Left cardiac atrium (tissue), 4 donors: ENCODE measurements at places on chromosomes 1 and 21. TPM values are rescaled to one million over a fixed set of nuclear protein-coding genes. Genes with fewer than 3 reads are reported as not detected.

GRCh38 chr1:39609618-39610331 is 29.7 kb downstream of the HEYL start:
- DNase-seq = peak; percentile 81

- DNase-seq = no peak
Measured at GRCh38 chr1:24857507-24858133, 72.5 kb downstream of the RUNX3 start.

GRCh38 chr1:33348676-33349080 is 27.8 kb upstream of the A3GALT2 start:
- DNase-seq = no peak

DNA sequence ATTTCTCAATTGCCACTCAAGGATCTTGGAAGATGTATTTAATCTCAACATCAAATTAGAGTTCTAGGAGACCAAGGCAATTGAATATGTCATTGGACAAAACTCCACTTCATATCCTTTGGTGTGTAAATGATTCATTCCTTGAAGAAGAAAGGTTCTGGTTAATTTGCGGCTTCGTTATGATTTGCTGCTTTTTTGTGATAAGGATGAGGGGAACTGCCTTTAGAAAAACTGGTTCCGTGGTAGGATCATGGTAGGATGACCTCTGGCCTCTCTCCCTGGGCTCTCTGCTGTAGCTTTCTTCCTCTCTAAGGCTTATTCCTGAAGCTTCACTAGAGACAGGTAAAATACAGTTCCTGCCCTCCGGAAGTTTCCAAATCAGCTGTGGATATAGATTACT is 51.5 kb upstream of the ERRFI1 start:
- no peak for DNase-seq

DNA sequence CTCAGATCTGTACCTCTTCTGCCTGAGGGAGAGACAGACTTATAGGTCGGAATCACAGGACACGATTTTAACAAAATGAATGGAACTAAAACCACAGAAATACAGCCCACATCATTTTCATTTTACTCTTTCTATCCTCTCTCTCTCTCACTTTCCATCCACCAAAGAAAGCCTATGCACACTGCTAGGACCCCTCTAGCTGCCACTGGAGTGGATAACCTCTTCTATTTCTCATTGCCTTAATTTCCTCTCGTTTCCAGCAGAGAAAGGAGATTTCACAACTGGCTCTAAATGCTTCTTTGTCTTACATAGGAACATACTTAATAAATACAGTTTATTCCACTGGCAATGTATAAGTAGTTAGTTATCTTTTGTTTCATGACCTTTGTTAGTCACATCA is 867.8 kb upstream of the ADGRL4 start:
- DNase-seq = no peak

Gene POLR3C
- total RNA-seq = 17.0 TPM

GRCh38 chr1:223242971-223243370 is 99.9 kb upstream of the TLR5 start:
- DNase-seq = no peak

Gene FCAMR
- not detected for total RNA-seq

Gene CSF3R
- total RNA-seq = 8.3 TPM

DNA sequence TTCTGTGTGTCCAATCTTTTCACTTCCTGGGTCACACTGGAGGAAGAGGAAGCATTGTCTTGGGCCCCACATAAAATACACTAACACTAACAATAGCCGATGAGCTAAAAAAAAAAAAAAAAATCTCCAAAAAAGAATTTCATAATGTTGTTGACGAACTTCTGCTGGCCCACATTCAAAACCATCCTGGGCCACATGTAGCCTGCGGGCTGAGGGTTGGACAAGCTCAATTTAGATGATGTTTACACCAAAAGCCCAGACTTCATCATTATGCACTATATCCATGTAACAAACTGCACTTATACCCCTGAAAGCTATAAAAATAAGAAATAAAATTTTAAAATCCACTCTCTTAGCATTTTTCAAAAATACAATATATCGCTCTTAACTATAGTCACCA is 187.8 kb upstream of the PTBP2 start:
- DNase-seq = no peak

DNA sequence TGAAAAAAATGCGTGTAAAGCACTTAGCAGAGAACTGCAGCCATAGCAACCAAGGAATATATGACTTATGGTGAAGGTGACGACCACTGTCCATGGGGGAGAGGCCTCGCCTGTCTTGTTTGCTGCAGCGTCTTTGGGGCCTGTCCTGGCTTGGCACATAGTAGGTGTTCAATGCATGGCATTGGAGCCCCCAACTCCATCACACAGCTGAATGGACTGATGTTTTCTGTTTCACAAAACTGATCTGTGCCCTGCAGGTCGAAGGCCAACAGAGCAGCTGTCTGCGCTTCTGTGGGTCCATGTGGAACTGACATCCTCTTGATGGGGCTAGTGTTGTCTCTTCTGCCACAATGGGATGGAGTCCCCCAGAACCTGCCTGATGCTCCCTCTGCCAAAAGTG is 296.0 kb downstream of the PTPRU start:
- DNase-seq = no peak

Gene KCNA10
- total RNA-seq = not detected

GRCh38 chr1:10821388-10821787 is 24.9 kb upstream of the CASZ1 start:
- DNase-seq = no peak

DNA sequence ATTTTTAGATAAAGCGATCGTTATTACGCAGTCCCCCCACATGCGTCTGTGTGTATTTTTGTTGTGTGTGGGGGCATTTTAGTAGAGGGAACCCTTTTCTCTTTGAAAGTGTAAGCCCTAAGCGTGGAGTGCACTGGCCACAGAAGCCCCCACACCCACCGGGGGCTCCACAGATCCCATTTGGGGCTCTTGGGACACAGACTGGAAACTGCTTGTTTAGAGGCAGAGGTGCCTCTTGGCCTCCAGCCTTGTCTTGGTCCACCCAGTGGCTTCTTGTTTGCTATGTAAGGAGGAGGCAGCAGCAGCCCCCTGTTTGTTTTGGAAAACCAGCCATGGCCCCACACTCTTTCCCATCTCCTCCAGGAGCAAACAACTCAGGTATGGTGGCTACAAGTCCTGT is 42.8 kb downstream of the SLC37A1 start:
- peak; percentile 3 for DNase-seq

Gene CAMK1G
- not detected for total RNA-seq

- DNase-seq = no peak
Measured at GRCh38 chr1:222751255-222751654, 14.3 kb downstream of the FAM177B start.

DNA sequence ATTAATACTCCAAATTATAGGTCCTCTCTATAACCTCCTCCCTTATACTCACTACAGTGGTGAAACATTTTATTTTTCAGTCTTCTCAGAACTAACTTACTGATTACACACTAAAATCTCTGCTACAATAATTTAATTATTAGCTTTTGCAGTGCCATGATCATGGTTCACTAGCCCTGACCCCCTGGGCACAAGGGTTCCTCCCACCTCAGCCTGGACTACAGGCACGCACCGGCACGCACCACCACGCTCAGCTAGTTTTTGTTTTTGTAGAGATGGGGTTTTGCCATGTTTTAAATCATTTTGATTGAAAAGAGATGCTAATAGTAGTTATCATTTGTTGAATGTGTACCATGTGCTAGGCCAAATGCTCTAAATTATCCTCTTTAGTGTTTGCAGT is 6.3 kb downstream of the PATJ start:
- DNase-seq = no peak

- DNase-seq = no peak
Measured at GRCh38 chr21:25559746-25560145, 47.5 kb downstream of the MRPL39 start.

Gene OR6N1
- not detected for total RNA-seq

Gene S100A2
- total RNA-seq = 0.84 TPM

Gene USH2A
- total RNA-seq = 1.7 TPM

GRCh38 chr1:76218888-76219287 is 144.3 kb downstream of the ST6GALNAC3 start:
- DNase-seq = no peak

DNA sequence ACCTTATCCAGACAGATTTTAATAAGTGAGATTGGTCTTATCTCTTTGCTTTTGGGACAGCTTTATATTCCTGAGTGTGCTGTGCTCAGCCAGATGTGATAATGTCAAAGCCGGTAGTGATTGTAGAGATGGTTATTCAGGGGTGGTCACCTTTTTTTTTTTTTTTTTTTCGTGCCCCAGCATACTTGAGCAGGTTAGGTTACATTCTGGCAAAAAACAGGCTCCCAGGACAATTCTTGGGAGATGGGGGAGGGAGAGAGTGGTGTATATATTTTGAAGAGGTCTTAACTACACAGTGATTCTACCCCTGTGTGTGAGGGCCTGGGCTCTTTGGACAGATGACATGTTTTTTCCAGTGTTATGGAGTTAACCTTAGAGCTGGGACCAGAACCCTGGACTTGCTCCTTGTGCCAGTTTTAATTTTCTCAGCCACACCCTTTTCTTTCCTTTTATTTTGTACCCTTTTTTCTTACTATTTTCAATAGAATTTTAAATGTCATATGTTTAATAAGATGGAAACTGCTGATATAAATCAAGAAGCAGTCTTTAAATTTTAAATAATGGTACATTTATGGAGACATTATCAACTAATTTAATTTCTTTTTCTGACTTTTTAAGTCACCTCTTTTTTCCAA is 88.4 kb downstream of the DYRK1A start:
- no peak for DNase-seq

GRCh38 chr1:147636314-147636713 is 34.0 kb downstream of the ACP6 start:
- no peak for DNase-seq

Gene S100A3
- 0.77 TPM for total RNA-seq

Gene ANGPTL3
- total RNA-seq = not detected

GRCh38 chr1:175968486-175969172 is 225.2 kb upstream of the TNR start:
- DNase-seq = no peak

Gene BNIPL
- total RNA-seq = 0.16 TPM

Gene ERG
- 27.2 TPM for total RNA-seq
